ENCODE measurements at places on chromosomes 1 and 21.

GRCh38 chr1:64766429-64766828 lies 21.6 kb downstream of the RAVER2 start:
- DNase-seq: no peak

DNA sequence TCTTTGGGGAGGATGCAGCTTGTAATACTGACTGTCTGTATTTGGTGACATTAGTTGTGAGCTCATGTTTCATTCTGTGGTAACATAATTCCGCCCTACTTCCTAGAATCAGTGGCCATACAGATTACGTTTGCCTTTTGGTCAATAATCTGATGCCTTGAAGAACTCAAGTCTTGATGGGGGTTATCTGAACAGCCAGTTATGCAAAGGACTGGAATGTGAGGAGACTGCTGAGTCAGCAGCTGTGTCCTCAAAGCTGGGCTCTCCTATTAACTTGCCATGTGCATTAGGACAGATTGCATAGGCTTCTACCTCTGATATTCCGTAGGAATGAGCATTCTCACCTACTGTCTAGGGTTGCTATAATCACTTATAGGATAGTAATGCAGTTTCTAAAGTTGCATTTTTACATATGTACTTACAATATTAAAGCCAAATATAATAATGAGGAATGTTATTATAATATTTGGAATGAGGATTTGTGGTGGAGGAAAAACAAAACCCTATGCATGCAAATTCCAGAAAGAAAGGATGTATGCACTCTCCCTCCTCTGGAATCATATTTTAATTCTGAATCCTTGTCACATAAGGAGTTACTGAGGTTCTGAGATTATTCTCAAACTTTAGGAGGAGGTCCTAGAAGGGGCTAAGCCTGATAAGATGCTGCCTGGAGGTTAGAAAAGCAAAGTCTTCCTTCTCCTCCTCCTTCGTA lies 116.0 kb downstream of the NOS1AP start:
- DNase-seq: no peak

DNA sequence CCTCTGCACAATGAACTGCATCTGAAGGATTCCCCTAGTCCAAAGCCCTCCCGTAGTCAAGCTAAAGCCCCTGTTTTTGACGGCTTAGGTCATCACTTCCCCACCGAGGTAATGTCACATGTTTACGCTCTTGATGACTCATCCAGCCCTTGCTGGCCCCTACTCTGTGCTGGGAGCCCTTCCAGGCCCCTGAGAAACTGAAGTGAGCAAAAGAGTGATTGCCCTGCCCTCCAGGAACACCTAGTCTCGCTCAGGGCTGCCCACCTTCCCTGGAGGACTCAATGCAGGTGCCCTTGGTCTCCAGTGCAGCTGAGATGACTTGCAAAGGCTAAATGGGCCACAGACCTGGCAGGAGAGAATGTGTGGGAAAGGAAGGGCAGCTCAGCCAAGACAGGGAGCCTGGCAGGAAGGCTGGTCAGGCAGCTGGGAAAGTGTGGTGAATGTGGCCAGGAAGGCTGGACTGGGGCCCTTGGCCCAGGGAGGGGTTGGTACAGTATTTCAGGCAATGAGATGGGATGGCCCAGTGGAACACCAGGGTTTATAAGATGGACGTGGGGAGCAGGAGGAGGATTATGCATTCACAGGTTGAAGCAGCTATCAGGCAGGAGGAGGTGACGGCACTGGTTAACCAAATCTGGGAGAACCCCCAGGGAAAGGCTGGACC lies 345.6 kb downstream of the NPHP4 start:
- no peak for DNase-seq

DNA sequence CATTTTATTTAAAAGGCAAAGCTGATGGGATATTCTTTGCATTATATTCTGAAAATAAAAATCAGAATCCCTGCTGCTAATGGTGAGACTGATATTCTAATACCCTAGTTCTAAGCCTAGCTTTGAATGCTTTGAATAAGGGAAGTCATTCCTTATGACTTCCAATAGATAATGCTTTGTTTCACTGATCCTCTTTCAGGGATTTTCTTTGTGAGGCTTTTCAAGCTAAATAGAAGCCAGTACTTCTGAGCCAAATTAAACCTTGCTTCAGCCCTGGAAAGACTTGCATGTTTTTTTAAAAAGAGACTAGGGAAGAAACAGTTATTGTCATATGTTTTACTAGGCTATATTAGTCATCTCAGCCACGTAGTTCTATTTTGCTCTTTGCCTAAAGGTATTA lies 68.5 kb upstream of the CACYBP start:
- DNase-seq: no peak

- peak; percentile 61 for DNase-seq
Observed at GRCh38 chr1:209318181-209319056, 265.1 kb upstream of the CAMK1G start.

GRCh38 chr1:51716746-51717145 lies 99.9 kb downstream of the OSBPL9 start:
- no peak for DNase-seq

GRCh38 chr1:191541758-191542157 lies 616.5 kb upstream of the RGS18 start:
- DNase-seq: no peak

- DNase-seq: no peak
Observed at GRCh38 chr1:183218971-183219615, 33.0 kb downstream of the LAMC2 start.

- DNase-seq: no peak
Observed at GRCh38 chr1:156578055-156578454, 1.5 kb upstream of the TTC24 start.

- DNase-seq: peak; percentile 89
Observed at GRCh38 chr1:181101581-181102226, 13.2 kb downstream of the IER5 start.

GRCh38 chr1:30793209-30793608 lies 35.6 kb upstream of the LAPTM5 start:
- no peak for DNase-seq

DNA sequence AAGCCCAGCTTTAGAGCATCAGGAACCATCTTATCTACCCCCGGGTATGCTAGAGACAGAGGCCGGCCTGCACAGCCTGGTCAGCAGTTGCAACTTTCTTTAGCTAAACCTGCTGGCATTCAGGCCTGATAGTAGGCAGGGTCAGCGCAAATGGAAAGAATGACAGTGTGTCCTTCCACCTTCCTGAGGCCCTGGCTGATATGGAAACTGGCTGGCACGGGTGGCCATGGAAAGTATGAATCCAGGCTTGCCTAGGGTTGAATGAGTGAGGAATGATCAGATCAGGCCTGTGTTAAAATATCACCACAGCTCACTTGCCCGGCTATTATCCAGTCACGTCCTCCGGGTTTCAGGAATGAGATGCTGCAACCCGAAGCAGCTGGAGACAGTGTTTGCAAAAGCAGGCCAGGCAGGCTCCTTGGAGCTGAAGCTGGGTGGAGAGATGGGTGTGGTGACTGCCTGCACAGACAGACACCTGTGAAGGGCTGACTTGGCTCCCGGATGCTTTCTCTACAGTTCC lies 34.7 kb downstream of the RCAN1 start:
- no peak for DNase-seq

DNA sequence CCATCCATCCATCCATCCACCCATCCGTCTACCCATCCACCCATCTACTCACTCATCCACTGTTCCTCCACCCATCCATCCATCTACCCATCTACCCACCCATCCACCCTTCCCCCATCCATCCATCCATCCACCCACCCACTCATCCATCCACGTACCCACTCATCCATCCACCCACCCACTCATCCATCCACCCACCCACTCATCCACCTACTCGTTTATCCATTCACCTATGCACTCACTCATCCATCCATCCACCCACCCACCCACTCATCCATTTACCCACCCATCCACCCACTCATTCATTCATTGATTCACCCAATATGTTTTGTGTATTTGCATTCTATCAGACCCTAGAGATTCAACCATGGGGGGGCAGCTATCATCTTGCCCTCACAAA lies 27.2 kb downstream of the TNFRSF8 start:
- DNase-seq: no peak

- no peak for DNase-seq
Observed at GRCh38 chr1:92853299-92853698, 21.5 kb downstream of the RPL5 start.

DNA sequence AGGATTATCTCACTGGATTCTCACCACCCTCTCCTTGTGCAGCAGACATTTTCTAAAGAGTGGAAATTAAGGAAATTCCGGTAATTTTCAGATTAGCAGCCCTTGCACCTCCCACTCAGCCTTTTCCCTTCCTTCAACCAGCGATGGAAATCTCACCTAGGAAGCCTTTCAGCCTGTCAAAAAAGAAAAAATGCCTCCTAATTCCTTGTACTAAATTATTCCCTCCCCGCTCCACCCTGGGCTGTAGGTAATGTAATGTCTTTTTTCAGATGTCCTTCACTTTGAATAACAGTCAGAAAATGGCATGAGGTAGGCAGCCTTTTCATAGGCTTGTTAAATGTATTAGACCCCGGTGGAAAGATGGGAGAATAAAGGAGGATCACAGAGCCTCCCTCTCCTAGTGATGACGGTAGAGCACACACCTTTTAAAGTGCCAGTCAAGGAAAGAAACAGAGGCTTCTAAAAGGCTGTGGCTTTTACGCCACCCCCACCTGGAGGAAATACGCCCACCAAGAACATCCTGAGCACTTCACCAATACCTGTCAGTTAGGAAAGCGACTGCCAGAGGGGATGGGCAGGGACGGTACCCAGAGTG lies 62.8 kb upstream of the NEK2 start:
- no peak for DNase-seq

DNA sequence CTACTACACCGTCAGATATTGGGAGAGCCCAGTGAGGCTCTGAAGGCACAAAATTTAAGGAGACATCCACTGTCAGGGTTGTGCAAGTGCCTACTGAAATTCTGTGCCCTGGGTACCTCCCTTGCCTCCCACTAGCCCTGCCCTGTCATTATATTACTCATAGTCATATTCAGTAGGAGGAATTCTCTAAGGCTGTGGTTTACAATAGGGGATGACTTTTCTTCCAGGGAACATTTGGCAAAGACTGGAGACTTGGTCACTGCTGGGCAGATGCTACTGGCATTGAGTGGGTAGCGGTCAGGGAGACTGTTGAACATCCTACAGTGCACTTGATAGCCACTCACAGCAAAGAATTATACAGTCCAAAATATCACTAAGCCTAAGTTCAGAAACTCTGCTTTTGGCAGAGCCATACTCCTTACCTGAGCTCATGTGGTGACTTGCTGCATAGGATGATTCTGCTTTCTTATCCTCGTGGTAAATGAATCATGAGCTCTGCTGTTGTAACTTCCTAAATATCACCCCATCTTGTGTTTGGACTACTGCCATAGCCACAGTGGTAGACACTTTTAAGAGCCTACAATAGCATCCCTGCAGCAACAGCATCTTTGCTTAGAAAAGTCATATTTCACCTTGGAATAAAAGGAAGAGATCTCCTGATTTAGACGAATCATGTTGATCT lies 563.4 kb upstream of the PLXNA2 start:
- peak; percentile 41 for DNase-seq

DNA sequence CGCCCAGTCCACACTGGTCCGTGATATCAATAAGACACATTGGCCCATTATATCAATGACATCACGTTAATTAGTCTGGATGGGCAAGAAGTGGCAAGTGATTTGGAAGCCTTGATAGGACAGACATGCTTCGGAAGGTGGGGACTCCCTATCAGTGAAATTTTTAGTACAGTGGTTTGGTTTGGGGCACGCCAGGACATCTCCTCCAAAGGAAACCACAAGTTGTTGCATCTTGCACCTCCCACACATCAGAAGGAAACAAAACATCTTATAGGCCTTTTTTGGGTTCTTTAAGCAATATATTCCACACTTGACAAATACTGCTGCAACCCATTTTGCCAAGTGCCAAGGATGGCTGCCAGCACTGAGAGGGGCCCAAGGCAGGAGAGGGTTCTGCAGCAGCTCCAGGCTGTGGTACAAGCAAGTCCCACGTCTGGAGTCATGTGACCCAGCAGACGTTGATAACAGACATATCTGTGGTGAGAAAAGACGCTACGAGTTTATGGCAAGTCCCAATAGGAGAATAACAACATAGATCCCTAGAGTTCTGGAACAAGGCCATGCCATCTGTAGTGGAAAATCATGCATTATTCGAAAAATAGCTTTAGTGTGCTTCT lies 95.3 kb upstream of the DISP3 start:
- no peak for DNase-seq

DNA sequence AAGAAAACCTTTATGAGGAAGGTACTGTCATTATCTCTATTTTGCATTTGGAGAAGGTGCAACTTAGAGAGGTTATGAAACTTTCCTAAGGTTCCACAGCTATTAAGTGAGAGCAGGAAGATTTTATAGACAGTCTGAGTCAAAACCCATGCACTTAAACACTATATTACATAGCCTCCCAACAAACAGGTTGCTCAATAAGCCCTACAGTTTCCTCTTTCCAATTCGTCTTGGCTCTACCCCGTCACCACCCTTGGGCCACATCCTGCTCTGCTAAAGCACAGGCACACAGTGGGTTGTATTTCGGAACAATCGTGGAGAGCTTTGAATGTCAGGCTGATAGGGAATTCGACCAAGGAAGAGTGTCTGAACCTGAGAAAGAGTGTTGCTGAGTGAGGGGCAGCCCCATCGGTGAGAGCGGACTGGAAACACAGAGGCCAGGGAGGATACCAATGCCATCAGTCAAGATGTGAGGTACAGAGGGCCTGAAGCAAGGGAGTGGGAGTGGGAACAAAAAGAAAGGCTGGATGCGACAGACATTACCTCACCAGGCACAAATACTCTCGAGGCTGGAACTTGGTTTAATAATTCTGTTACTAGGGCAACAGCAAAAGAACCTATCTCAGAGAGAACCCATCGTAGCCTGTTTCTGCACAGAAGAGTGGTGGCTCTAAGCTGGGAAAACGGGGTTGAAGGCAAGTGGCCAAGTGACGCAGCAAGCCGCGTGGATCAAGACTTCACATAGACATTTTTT lies 6.3 kb upstream of the LRRC52 start:
- no peak for DNase-seq

- no peak for DNase-seq
Observed at GRCh38 chr21:34266351-34266750, 97.5 kb upstream of the KCNE2 start.

DNA sequence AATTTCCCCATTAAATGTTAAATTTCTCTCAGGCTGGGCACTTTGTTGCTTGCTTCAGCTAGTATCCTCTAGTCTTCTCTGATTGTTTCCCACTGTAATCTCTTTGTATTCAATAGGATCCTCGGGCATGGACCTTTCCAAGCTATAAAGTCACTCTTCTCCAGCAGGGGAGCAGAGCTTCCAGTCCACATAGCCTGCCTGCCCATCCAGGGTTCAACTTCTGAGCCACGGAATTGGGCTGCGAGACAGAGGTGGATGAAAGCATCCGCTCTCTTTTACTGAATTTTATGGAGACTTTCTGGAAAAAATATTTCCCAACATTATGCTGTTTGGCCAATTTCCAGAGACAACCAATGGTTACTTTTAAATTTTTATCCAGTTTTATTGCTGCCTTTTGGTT lies 1.1 kb upstream of the CFHR5 start:
- no peak for DNase-seq

- no peak for DNase-seq
Observed at GRCh38 chr21:44377201-44377921, 23.9 kb downstream of the TRPM2 start.

All from EL (cell line).